HS-27A (cell line): ENCODE measurements at places on chromosomes 12 and 14.

DNA sequence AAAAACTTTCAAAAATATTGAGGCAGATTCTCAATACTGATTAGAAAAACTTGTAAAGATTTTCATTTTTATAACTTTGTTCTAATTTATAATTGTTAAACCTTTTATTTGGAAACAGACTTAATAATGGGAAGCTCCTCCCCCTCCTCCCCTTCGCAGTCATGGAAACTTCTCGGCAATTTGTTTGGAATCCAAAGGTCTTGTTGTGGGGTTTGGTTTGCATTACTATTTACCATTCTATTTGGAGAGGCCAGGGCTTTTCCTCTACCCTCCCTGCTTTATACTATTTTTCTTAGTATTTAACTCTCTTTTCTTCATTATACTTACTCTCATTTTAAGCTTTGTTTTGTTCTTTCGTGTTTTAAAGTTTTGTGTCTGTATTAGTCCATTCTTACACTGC lies 6.0 kb downstream of the SLC39A9 start:
- no peak for DNase-seq

DNA sequence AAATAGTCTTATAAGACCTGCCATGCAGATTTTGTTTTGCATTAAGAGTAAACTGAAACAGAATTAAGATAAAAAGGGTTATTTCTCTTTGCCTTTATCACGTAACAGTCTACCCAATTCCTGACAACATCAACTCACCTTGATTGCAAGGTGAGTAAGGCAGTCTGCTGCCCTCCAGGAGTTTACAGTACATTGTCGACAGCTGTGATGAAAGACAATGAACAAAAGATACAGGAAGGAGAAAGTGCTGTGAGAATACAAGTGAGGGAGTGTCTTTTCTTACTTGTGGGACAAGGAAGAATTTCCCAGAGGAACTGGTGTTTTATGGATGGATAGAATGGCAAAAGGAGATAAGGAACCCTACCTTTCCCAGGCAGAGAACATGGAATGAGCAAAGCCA lies 101.0 kb downstream of the RTN1 start:
- no peak for DNase-seq

DNA sequence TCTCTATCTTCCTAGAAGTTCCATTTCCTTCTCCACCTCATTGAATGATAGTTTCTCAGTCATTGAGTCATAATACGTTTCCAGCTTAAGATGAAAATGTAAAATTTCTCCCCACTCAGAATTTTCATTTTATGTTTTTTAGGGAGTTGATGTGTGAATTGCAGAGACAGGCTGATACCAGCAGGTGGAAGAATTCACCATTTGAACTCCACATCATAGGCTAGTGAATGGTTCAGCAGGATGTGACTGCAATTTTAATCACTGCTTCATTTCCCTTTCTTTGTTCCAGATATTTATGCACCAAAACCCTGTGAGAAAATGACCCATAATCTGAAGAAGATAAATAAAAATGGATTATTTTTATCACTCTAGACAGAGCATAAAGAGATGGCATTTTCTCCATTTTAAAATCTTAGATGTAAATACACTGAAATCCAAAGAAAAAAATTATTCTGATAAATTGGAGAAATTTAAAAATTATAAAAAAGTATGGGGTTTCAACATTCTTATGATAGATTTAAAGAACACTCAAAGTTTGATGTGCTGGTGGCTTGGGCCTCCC lies 10.6 kb upstream of the PYGL start:
- no peak for DNase-seq

DNA sequence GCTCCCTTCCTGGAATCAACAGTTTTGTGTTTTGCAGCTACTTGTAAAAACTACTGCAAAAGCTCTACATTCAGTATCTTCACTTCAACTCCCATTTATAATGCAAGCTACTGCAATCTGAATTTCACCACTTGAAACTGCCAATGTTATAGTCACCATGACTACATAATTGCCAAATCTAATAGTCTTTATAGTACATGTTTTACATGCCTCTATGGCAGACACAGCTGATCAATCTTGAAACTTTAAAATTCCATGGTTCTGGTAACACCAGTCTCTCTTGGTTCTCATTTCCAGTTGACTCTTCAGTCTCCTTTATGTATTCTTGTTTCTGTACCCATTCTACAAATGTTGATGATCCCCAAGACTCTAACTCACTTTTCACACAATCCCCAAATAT lies 185.9 kb downstream of the MED13L start:
- no peak for DNase-seq

DNA sequence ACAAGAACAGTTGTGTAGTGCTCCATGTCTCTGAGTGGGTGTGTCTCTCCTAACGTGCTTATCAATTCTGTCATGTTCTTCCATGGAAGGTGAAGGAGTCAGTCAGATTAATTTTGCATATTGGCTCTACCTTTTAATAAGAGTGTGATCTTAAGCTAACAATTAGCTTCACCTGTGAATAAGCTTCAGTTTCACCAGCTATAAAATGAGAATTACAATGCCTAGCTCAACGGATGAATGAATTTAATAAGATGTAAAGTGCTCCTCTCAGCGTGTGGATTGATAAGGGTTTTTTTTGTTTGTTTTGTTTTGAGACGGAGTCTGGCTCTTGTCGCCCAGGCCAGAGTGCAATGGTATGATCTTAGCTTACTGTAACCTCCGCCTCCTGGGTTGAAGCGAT lies 32.7 kb downstream of the CCDC175 start:
- DNase-seq: no peak

- no peak for DNase-seq
Observed at GRCh38 chr14:69637503-69638031, 26.2 kb downstream of the SUSD6 start.

GRCh38 chr12:53746592-53747092 lies 5.1 kb downstream of the CISTR start:
- peak; percentile 61 for DNase-seq

- DNase-seq: no peak
Observed at GRCh38 chr14:85159726-85160125, 370.2 kb upstream of the FLRT2 start.

DNA sequence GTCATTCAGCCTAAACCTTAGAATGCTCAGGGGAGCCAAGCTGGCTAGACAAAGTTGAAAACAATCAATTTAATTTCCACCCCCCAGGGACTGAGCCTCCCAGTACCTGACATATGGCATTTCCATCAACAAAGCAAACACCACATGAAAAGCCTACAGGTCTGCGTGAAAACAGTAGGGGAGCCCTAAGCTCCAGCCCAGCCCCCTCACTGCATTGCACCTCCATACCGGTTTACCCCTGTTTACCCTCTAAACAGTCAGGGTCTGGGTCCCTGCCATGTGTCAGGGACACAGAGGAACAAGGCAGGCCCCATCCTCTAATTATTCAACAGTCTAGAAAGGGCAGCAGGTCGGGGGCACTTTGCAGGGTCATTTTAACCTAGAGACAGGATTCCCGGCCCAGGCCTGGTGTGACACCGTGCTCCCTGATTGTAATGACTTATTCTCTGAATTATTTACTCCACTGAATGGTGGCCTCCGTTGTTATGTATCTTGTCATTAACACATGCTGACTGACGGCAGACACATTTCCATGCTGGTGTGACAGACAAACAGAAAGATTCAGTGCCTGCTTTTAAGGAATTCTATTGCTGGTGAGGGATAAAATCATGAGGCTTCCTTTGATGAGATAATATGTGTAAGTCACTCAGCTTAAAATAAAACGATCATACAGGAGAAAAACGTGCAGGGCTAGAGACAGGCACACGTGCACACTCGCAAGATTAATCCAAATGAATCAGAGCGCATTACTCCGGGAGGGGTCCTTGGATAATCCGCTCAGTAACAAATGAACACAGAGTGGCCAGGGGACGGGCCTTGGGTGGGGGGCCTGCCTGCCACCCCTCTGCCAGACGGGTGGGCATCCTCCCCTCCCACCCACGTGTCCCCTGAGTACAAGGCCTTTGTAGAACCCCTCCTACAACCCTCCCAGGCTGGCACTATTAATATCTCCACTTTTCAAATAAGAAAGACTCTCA lies 23.2 kb downstream of the CCDC88C start:
- no peak for DNase-seq

DNA sequence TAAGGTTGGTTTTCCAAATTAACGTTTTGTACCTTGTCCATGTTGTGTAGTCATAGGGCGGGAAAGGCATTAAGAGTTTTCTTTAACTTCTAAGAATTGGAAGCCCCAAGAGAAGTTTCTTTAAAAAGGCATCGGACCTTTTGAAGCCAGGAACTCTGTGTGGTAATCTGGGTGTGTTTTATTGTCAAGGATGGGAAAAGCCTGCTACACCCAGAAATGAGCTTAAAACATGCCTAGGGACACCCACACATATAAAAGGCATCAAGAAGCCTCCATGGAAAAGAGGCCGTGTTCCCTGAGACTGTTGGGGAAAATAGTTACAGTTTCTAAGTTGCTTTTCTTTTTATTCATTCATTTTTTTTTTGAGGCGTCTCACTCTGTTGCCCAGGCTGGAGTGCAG lies 81.0 kb upstream of the PTHLH start:
- no peak for DNase-seq

GRCh38 chr14:94670692-94671285 lies 58.6 kb downstream of the SERPINA3 start:
- DNase-seq: no peak

- no peak for DNase-seq
Observed at GRCh38 chr14:51844081-51844881, 16.1 kb upstream of the GNG2 start.

DNA sequence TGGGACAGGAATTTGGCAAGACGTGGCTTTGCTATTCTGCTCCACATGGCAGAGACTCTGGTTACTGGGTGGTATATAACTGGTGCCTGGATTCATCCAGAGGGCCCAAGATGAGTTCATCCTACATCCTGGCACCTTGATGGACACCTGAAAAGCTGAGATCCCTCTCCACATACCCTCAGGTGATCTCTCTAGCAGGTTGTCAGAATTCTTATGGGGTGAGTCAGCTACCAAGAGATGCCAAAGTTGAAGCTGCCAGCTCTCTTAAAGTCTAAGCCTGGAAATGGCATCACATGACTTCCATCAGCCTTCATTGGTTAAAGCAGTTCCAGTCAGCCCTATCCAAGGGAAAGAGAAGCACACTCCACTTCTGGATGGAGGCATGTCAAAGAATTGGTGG lies 300.7 kb upstream of the SEL1L start:
- DNase-seq: no peak

DNA sequence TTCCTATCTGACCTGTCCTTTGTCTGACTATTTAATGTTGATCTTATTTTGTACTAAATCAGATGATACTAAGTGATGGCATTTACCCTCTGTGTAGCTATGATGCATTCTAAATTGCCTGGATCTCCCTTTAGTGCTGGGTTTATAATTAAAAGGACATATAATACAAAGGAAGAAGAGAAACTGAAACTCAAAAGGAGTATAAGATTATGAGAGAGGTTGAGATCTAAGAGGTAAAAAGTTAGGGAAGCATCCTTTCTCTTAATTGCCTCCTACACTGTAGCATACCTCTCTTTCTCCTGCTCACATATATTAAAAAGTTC lies 86.9 kb upstream of the MON2 start:
- no peak for DNase-seq

- DNase-seq: no peak
Observed at GRCh38 chr12:65209655-65210043, 40.3 kb downstream of the LEMD3 start.

DNA sequence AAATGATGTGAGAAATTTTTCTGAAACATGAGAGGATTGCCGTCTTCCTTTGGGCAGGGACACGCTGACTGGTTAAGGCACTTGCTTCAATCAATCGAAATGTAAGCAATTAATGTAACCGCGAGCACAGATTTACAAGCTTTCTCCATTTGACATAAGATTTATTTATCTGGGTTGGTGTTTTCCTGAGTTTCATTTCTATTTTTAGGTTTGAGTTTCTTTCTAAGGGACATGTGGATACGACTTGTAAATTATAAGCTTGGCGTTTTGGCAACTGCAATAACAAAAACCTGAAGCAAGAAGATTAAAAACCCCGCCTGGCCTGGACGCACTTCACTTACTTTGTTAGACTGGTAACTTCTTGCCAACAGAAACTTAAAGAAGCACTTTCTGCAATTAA lies 20.3 kb upstream of the SINHCAF start:
- DNase-seq: no peak

GRCh38 chr14:54342806-54343205 lies 54.0 kb upstream of the CDKN3 start:
- no peak for DNase-seq

GRCh38 chr12:39852346-39852745 lies 232.7 kb upstream of the ABCD2 start:
- DNase-seq: no peak

DNA sequence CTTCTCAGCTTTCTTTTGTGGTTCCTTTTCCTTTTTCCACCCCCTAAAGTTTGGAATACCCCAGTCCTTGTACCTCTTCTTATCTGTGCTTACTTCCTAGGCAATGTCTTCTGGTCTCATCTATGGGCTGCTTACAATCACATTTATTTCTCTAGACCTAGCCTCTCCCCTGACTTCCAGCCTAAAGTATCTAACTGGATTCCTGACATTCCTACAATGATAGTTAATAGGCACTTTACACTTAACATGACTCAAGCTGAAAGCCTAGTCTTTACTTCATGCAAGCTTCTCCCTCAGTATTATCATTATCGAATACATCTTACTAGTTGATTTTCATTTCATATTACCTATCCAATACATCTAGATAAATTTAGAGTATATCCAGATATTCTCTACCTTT lies 21.2 kb downstream of the CLECL1 start:
- DNase-seq: no peak

DNA sequence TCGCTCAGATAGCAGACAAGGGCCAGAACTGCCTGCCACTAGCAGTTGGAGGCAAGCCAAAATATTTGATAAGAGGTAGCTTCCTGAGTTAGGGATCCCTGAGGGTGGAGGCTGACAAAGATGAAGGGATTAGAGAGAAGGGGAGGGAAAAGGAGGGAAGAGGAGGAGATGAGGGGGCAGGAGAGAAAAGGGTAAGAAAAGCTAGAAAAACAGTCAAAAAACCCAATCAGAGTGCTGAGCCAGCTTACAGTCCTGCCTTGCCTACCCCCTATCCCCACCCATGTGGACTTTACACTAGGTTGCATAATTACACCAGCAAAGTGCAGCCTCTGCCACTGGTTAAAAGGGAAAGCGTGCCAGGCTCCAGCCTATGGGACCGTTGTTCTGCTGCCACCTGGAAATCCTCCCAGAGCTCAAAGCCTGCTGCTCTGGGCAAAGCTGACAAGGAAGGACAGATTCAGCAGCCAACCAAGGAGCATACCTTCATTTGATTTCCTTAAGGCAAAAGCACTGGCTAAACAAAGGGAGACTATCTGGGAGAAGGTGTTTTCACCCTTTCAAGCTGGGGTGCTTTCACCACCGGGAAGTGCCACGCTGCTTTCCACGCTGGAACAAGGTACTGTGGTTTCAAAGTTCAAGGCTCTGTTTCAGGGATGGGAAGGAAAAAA lies 3.8 kb upstream of the NUMB start:
- no peak for DNase-seq
